ENCODE measurements at places on chromosomes 16 and 17. TPM values are rescaled to one million over a fixed set of nuclear protein-coding genes. Genes with fewer than 3 reads are reported as not detected.

Gene TNP2
- total RNA-seq: not detected

Gene CNGB1
- total RNA-seq: 0.06 TPM

Gene REXO5
- 3.5 TPM for total RNA-seq

Gene WNT9B
- not detected for total RNA-seq

Gene OR4D1
- 0.02 TPM for total RNA-seq

Gene TEKT1
- 0.16 TPM for total RNA-seq

Gene RILP
- 16.3 TPM for total RNA-seq

Gene VMO1
- 1.2 TPM for total RNA-seq

Gene HOXB1
- not detected for total RNA-seq

Gene RFFL
- total RNA-seq: 44.8 TPM

Gene C17orf113
- total RNA-seq: 0.97 TPM

Gene EFTUD2
- 142 TPM for total RNA-seq

Gene NOD2
- not detected for total RNA-seq

Gene ZG16B
- 0.66 TPM for total RNA-seq

Gene WNT3
- 4.2 TPM for total RNA-seq

Gene SLC52A1
- 0.62 TPM for total RNA-seq

Gene KREMEN2
- 1.9 TPM for total RNA-seq

Gene ADAD2
- not detected for total RNA-seq

Gene NLRC3
- total RNA-seq: not detected

Gene SCNN1B
- total RNA-seq: 0.67 TPM

Gene SAMD14
- 0.41 TPM for total RNA-seq

Gene OR1F1
- total RNA-seq: 0.29 TPM

Gene MMP28
- total RNA-seq: 8.8 TPM

Gene FBF1
- total RNA-seq: 7.4 TPM

Gene RHBDL1
- 0.26 TPM for total RNA-seq

Gene APOBR
- 0.08 TPM for total RNA-seq

Gene DPEP2
- not detected for total RNA-seq

Gene RAB37
- 1.2 TPM for total RNA-seq

Gene NUDT7
- 5.5 TPM for total RNA-seq

Gene ZFP90
- 6.9 TPM for total RNA-seq

Gene VKORC1
- total RNA-seq: 127 TPM

Gene NPB
- 0.57 TPM for total RNA-seq

Gene NT5C3B
- total RNA-seq: 115 TPM

Gene KRT9
- not detected for total RNA-seq

Gene CEMP1
- total RNA-seq: not detected

Gene ZNF286A
- total RNA-seq: 30.9 TPM

Gene ST6GALNAC2
- 0.51 TPM for total RNA-seq

Gene RNF157
- 12.6 TPM for total RNA-seq

Gene INPP5K
- total RNA-seq: 28.0 TPM

Gene AGRP
- total RNA-seq: not detected

Gene TPSD1
- total RNA-seq: not detected

Gene DNASE1L2
- 1.3 TPM for total RNA-seq

Gene KRTAP9-8
- total RNA-seq: not detected

Gene SECTM1
- total RNA-seq: 2.5 TPM

Gene NEK8
- total RNA-seq: 3.9 TPM

Gene GNAO1
- 0.72 TPM for total RNA-seq

Gene C17orf50
- total RNA-seq: 0.33 TPM

Gene CDH8
- total RNA-seq: 0.74 TPM
